ENCODE measurements at places on chromosomes 11 and 22. TPM values are rescaled to one million over a fixed set of nuclear protein-coding genes. Genes with fewer than 3 reads are reported as not detected.

FOXR1 gene
- total RNA-seq = not detected

PRG3 gene
- total RNA-seq = not detected

OR2AG2 gene
- 0.25 TPM for total RNA-seq

APOL3 gene
- not detected for total RNA-seq

ACTN3 gene
- 33.0 TPM for total RNA-seq

TNNI2 gene
- 1.2 TPM for total RNA-seq

JHY gene
- 0.69 TPM for total RNA-seq

CFAP300 gene
- total RNA-seq = 15.2 TPM

NECTIN1 gene
- 27.4 TPM for total RNA-seq

- DNase-seq = no peak
Observed at GRCh38 chr11:34150494-34151151, 45.2 kb downstream of the NAT10 start.

GRCh38 chr11:12377106-12377823, at the start of gene PARVA:
Gene PARVA (plus strand): TSS chr11:12377571. CDS start chr11:12377648, 77 bp downstream.
- peak; percentile 93 for DNase-seq

DNA sequence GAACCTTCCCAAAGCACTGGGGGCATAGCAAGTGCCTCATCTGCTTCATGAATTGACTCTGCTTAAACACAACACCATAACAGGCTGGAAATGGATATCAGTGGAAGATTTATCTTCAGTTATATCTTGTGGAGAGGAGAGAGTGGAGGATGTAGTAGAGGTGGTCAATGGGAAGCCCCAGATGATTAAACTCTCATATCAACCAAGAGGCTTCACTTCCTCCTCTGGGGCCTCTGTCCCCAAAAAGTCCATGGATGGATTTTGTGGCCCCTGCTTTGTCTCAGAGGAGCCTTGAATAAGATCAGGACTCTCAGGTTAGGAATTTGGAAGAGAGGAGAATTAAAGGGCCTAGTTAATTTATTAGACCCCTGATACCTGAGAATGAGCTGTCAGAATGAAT, 106.1 kb downstream of the CEP164 start:
- DNase-seq = no peak

DNA sequence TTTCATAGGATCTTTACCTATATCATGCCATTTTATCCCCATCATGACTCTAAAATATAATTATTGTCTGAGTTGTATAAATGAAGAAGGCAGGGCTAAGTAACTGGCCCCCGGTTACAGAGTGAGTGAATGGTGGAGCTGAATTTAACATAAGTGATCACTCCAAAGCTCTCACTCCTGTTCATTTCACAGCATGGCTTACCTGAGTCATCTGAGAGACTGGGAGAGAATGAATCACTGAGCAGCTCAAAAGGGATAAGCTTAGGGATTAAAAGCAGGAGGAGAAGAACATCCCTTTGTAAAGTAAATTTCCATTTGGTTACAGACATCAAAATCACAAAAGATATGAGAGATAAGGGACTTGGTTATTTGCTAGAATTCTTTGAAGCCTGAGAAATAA, 294.0 kb upstream of the CTSC start:
- peak; percentile 41 for DNase-seq

DNA sequence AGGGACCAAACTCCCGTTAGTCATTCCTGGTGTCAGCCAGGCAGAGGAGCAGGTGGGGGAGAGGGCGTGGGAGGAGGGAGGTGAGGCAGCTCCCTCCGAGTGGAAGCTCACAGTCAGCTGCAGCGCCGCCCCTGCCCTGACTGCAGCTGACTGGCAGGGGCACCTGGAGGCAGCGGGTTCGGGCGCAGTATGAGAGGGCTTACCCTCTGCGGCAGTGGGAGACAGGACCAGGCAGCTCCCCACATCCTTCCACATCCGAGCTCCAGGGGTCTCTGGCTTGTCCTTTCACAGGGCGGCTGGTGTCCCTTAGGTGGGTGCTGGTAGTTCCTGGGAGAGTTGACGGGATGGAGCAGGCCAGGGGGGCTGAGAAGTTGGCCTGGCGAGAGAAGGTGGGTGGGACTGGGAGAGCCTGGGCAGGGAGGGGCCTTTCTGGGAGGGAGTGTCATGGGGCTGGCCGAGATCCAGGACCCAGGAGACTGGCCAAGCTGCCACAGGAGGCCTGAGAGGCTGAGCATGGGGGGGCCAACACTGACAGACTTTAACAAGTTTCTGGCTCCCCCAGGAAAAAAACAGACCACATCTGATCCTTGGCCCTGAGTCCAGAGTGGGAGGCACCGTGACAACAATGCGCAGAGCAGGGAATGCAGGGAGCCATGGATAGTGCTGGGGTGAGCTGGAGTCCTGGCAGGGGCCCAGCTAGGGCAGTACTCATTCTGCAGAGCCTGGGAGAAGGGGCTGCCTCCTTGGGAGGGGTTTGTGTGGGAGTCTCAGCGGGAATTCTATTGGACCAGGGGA, 4.9 kb downstream of the ADORA2A start:
- no peak for DNase-seq

DNA sequence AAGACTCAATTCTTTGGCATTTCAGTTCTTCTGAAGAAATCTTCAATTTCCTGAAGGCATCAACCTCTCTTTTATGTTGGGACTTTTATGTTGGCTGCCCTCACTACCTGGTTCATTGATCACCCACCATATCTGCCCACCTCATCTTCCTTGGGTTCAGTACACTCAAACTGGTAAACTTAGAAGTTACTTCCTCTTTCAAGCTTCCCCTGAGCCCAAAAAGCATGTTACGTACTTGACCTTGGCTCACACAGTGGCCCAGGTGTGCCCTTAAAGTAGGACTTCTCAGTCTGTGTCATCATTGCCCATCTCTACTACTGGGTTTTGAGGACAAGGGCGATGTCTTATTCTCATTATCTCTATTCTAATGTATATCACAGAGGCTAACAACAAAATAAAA, 86.1 kb downstream of the GRIA4 start:
- DNase-seq = no peak

GRCh38 chr22:23182309-23183060, 2.2 kb downstream of the BCR start:
- DNase-seq = peak; percentile 50

- DNase-seq = no peak
Observed at GRCh38 chr11:83782329-83782728, 496.2 kb upstream of the CCDC90B start.

GRCh38 chr22:49439373-49439772, 388.3 kb downstream of the BRD1 start:
- no peak for DNase-seq

DNA sequence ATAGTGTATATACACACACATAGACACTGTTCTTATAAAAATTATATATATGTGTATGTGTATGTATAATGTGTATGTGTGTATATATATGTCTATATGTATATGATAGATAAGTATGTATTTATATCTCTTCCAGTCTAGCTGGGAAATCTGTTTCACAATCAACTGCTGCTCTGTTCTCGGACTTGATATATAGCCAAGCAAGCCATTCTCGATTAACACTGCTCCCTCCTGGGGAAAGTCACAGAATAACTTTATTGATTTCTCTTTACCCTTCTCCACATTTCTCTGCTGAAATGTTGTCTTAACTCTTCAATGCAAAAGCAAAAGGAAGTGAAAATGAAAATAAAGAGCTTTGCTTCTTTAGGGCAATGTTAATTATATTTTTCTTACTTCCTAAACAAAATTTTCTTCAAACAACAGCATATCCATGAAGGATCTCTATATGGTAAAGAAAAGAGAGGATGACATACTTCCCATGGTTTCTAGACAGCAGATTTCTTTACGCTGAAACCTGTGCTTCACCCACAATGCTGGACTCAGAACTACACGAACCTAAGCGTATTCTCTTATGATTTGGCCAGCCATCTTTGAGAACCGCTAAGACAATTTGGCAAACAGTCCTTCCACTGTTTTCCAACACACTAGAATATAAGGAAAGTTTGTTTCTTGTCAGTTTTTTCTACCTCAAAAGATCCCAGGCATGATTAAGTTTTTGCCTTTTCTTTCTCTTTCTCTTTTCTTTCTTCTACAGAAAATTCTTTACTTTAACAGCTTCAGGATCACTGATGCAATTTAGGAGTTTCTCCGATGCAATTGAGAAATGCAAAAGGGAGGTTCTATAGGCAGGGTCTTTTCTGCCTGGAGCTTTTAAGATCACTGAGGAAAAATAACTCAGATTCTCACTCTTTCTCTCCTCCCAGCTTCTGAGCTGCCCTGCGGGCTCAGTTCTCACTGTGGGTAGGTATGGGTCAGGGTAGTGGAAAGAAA, 1.9 kb downstream of the BLID start:
- no peak for DNase-seq

DNA sequence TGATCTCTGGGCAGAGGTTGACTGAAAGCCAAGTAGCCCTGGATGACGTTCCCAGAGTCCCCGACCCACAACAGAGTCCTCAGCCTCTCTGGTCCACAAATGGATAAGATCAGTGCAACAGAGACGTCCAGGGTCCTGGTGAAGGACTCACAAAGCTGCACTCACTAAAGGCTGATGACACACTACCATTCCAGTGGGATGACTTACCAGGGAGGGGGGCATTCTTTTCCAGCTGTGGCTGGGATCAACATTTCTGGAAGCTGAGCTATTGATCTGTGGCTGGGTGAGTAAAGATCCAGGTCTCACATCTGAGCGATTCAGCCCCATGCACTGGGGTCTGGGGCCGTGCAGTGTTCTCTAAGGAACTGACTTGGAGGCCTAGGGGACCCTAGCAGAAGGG, 296.2 kb downstream of the NTM start:
- no peak for DNase-seq
